ENCODE measurements at places on chromosomes 11 and 22. TPM values are rescaled to one million over a fixed set of nuclear protein-coding genes. Genes with fewer than 3 reads are reported as not detected.

BIK gene
- total RNA-seq: 3.6 TPM

KCNK4 gene
- not detected for total RNA-seq

SCGB1C1 gene
- not detected for total RNA-seq

TNNI2 gene
- 322 TPM for total RNA-seq

CECR2 gene
- 2.8 TPM for total RNA-seq

Data from skin of body (tissue), 3 donors.